ENCODE measurements at places on chromosomes 3 and 15.

GRCh38 chr3:195559723-195560409 lies 16.7 kb upstream of the PPP1R2 start:
- no peak for DNase-seq

DNA sequence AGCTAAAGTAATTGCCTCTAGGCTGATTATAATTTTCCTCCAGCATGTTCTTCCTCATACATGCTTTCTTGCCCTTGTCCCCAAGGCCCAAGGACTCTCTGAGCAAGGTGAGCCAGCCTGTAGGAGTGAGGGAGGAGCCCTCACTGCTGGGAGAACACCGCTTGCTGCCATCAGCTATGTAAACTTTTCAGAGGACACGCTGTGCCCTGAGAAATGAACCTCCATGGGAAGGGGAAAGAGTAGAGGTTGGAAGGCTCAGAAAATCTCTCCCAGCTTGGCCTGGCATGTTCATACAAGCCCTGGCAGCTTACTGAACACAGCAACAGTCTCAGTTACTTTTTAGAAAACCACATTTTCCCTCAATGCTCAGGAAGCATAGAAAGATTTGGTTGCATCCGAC lies 103.0 kb upstream of the SLC24A5 start:
- DNase-seq, result no peak

DNA sequence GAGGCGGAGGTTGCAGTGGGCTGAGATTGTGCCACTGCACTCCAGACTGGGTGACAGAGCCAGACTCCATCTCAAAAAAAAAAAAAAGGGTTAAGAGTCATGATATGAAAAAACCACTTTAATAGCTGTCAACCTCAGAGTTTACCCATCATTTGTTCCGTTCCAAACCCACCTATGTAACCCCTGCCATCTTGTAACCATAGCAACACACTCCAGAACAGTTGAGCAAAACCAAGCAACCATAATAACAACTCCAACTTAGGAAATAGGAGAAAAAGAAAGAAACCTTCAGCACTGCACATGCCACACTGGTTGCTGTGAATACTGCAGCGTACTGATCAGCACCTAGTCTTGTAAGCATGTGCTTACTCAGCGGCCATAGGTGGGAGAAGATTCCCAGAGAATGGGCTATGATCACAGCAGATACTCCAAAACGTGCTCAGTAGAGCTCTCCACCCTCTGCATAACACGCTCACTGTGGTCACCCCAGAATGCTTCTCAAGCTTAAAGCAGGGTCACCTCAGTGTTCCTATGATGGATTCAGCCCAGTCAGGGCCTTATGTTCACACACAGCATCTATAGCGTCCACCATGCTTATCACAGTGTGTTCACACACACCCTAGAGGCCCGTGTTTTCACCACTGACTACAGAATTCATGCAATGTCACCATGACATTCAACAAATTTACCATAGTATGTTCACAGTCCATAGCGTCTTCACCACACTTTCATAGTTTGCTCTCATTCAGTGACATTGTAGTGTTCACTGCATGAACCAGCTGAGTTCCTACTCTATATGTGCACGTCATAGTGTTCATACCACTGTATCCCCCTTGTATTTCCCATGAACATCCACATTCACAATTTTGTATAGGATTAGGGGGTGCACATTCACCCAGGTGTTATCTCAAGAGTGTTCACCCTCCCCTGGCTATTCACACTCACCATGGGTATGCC lies 6.5 kb upstream of the CILP start:
- no peak for DNase-seq

DNA sequence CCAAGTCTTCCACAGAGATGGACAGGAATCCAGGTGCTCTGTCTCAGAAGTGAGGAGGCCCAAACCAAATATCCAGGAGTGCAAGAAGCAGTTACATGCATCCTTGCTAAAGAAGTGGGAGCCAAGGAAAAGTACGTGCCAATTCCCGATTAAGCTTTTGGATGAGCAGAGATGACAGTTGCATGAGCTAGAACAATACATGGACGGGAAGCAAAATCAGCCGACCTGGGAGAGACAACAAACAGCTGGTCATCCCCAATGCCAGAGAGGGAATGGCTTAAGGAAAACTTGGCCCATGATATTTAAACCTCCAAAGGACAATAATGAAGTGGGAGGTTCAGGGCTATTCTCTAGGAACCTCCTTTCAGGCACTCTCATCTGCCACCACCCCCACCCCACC lies 86.0 kb upstream of the ABHD17C start:
- DNase-seq, result no peak

DNA sequence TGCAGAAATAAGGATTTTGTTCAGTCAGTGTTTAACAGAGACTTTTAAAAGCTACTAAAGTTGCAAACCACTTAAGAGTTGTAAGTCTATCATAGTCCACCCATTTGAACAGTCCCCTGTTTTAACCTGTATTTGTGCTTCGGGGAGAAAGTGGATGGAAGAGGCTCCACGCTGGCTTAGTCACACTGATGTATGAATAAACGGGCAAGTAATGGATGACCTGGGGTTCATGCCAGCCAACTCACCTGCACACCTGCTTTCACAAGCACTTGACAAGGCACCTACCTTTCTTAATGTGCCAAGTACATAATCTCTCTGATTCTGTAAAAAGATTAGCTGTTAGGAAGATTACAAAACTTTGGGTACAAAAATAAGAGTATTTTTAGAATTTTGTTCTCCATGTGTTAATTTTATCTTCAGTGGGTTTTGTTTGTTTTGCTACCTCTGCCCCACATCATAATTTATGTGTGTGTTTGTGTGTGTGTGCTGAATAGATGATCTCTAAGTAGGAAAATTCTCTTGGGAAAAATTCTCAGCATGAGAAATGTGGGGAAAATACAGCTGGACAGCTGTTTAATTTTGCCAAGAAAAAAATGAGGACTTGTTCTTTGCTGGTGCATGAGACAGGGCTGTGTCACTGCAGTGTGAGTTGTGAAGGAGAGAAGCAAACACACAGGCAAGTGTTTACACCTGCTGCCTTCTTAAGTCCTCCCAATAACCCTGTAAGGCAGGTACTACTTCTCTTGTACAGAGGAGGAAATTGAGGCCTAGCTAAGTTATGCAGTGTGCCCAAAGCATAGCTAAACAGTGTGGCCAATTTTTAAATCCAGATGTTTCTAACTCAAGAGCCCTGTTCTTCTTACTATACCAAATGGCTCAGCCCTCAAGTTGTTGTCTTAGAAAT lies 181.2 kb upstream of the IL12A start:
- no peak for DNase-seq

GRCh38 chr3:176075046-176075445 lies 1122.2 kb downstream of the TBL1XR1 start:
- DNase-seq, result no peak

DNA sequence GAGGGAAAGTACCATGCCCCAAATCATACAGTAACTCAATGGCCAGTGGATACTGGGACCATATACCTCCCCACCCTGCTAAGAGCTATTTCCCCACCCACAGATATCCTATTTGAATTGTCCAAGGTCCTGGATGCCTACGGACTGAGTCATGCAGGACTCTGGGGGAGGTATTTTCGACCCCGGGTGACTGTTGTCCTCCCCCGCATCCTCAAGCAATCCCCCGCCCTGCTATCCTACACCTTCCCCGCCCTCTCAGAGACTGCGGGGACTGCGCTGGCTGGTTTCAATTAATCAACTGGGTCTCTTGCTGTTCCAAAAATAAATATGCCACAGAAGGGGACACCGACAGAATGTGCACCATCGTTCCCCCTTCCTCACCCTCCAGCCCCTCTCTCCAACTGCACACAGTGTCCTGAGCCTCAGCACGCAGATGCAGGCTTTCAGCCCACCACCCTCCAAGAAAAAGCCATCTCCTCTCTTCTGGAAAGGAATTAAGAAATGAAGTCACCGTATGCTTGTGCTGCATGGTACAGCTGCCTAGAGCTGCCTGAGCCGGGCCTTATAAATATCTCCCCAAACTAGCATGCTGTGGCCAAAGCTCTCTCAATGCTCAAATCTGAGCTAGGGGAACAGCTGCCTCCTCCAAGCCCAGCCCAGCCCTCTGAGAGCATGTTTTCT lies 8.1 kb downstream of the CAV3 start:
- no peak for DNase-seq

DNA sequence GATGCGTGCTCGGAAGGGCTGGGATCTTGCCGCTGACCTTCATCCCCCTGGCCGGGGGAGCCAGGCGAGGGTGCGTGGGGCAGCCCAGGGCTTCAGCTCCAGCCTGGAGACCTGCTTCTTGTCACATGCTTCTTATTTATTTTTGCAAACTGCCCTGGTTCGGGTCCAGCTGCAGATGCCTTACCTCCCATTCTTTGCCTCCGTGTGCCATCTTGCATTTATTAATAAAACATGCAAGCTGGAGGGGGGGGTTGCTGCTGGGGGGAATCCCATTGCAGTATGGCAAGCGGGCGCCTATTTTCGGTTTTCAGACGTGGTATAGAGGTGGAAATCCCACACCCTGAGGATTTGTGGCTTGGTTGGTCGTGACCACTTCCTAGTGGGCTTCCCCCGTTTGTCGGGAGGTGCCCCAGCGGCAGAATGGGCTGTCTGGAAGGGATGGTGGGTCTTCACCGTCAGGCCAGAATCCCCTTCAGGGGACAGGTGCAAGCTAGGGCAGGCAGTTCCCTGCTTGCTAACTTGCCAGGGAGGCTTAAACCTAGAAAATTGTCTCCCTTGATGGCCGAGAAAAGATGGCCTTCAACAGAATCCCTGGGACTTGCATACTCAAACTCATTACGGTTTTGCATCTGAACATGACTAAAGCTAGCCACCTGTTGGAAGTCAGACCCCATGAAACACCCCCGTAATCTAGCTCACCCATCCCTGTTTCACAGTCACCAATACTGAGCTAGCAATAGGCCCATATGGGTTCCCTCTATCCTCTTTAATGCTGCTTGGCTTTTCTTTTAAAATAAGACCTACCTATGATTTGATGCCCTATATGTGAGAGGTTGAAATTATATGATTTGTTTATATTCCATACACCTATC lies 569 bp downstream of the TMEM266 start:
- DNase-seq, result no peak

- DNase-seq, result peak; percentile 14
These were observed 104.4 kb downstream of the LRRK1 start for GRCh38 chr15:101023501-101024072.

- DNase-seq, result no peak
These were observed 354.4 kb downstream of the TUSC7 start for GRCh38 chr3:117063930-117064329.

GRCh38 chr3:157369727-157370421 lies 66.8 kb upstream of the PTX3 start:
- no peak for DNase-seq

DNA sequence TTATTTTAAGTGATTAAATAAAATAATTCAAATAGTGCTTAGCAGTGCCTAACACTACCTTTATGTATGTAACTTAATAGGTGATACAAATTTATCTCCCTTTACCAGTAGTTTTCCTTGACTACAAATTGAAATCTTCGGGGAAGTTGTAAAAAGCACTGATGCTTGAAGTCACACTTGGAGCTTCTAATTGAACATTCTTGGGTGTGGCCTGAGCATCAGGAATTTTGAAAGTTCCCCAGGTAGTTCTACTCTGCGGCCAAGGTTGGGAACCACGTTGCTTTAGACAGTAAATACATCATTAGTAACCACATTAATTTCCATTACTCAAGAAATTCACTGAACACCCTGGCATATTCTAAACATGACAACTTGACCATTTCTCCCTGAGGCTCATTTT lies 351.4 kb downstream of the CNTN6 start:
- no peak for DNase-seq

DNA sequence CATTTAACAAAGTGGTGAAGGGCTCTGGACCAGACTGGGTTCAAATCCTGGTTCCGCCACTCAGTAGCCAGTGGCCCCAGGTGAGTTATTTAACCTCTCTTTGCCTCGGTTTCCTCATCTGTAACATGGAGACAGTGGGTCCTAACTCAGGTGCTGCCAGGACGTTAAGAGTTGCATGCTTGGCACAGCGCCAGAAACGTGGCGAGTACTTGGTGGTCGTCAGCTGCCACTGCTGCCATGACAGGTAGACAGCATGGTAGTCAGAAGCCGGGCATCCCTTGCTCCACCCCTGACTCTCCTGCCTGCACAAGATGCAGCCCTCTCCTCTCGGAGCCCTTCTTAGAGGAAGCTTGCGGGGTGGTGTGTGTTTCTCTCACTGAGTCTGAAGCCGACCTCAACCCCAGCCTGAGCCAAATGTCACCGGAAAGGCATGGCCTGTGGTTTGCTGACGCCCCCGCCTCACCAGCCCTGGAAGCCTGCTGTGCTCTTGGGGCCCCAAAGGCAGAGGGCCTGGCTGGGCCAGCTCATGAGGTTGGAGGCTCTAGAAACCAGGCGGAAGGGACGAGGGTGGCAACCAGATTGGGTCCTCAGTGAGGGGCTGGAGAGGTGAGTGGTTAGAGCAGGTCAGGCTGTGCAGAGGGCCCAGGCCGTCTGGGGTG lies 160.8 kb upstream of the TLE3 start:
- peak; percentile 31 for DNase-seq

GRCh38 chr15:73436613-73437012 lies 6.4 kb upstream of the REC114 start:
- no peak for DNase-seq

DNA sequence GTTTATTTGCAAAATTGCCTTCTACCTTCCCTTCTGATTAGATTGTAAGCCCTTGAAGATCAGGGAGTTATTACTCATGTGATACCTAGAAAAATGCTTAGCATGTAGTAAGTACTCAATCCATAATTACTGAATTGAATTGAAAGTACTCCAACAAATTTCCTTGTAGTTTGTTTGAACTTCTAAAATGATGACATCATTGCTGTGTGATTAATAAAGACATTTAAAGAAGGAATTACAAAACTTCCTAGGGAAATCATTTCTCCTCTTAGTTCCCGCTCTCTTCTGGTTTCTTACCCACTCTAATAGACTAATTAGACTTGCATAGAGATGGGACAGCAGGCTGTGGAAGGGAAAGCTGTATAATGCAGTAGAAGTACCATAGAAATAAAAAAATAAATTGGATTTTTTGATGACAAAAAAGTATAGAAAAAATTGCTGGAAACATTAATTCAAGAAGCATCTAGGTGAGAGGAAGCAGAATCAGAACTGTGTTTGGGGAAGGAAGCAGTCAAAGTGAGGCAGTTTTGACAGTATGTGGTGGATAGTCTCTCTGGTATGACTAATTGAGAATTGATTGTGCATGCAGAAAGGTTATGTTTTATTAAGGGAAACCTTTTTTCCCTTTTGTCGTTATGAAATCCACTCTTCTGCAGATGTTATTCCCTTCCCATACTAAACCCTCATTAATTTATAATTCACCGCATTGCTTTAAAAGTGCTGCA lies 93.0 kb downstream of the ALCAM start:
- DNase-seq, result no peak

All from anterior cingulate cortex (tissue), 58 donors.